ENCODE measurements at places on chromosomes 4 and X.

GRCh38 chr4:29336861-29337260 lies 1383.3 kb upstream of the PCDH7 start:
- no peak for DNase-seq

- no peak for DNase-seq
Measured at GRCh38 chrX:45233531-45233930, 32.9 kb upstream of the DIPK2B start.

DNA sequence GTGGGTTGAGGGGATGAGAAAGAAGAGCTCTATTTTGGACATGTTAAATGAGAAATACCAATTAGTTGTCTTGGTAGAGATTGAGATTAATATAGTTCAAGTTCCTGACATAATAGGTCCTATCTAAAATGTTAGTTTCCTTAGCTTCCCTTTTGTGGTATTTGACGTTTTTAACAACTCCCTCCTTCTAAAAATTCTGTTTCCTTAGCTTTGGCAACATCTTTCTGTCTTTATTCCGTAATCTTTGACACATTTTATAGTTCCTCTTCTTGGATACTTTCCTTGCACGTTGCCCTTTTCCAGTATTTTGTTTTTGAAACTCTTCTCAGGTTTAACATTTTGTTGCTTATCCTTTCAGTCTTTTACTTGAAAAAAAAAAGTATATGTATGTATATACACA lies 36.9 kb downstream of the LAMTOR3 start:
- DNase-seq = no peak

- no peak for DNase-seq
Measured at GRCh38 chr4:2400841-2401609, 17.4 kb downstream of the ZFYVE28 start.

GRCh38 chr4:59243038-59243437 lies 1957.1 kb upstream of the ADGRL3 start:
- no peak for DNase-seq

GRCh38 chr4:33316033-33316432 lies 2595.9 kb downstream of the PCDH7 start:
- DNase-seq = no peak

DNA sequence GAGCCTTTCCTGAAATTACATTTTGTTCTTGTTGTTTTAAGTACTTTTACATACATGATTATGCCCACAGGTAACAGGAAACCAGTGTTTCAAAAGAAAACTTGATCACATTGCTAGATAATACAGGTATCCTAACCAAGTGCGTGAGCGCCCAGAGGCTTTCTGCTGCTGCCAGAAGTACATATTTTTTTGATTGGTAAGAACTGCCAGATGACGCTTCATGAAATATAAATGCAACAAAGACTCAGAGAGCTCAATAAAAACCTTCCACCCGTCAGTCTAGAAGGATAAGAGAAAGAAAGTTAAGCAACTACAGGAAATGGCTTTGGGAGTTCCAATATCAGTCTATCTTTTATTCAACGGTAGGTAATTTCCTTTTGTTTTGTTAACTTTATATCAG lies at the start of gene EPGN:
Gene EPGN, plus strand, starts transcription at position 256 of the 400 bp plus-strand sequence. Its CDS starts 64 bp downstream, at position 320.
- DNase-seq = no peak

GRCh38 chrX:120790118-120790517 lies 85.5 kb downstream of the CT47B1 start:
- peak; percentile 9 for DNase-seq
